ENCODE measurements at places on chromosomes 4 and X.

DNA sequence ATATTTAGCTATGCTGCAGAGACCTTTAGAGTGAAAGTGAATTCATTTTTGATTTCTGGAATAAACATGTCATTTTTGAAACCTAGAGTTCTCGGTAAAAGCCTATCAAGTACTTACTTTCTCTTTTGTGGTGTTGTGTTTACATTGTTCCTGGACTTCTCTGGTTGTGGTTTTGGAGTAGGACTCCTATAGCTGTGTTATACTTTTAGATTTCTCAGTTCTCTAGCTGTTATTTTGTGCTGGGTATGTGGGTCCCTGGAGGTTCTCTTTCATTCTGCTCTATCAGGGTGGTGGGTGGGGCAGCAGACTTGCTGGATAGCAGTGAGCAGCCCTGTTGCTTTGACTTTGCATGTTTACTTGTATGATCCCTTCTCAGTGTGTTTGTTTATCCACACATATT lies 25.6 kb upstream of the MSMO1 start:
- peak; percentile 37 for DNase-seq

DNA sequence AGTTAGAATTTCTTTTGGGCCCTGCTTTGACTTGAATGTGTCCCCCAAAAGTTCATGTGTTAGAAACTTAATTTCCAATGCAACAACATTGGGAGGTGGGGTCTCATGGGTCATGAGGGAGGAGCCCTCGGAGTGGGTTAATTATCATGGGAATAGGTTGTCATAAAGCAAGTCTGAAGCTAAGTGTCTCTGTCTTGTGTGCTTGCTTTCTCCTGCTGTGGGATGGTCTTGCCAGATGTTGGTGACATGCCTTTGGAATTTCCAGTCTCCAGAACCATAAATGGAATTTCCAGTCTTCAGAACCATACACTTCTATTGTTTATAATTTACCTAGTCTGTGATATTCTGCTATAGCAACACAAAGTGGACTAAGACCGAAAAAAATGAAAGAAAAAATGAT lies 71.6 kb downstream of the RASL11B start:
- DNase-seq: no peak

DNA sequence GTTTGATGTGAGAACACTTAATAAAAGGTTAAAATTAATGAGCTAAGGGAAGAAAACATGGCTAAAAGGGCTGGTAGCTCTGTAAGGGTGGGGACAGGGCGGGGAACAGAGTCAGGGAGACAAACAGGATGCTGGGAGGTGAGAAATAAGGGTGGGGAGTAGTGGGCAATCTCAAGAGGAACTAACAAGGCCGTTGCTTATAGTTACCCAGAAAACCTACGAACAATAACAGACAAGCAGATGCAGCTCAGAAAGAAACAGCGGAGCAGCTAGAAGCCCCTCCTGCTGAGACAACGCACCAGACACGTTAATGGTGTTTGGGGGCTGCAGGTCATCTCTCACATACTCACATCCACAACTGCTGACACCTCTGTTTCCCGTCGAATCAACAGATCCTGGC lies 9.7 kb upstream of the KLF3 start:
- no peak for DNase-seq

- DNase-seq: no peak
Measured at GRCh38 chr4:834368-835147, 8.6 kb upstream of the CPLX1 start.

DNA sequence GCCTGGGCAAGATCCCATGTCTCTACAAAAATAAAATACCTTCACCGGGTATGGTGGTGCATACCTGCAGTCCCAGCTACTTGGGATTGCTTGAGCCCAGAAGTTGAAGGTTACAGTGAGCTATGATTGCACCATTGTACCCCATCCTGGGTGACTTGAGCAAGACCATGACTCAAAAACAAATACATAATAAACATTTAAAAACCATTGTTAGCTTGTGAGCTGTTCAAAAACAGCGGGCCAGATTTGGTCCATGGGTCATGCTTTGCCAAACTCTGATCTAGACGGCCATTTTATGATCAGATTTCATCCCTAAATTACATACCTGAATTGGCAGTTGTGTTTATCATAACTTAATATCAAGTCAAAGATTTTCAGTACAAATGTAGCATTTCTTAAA lies 76.0 kb upstream of the GPM6B start:
- DNase-seq: no peak

DNA sequence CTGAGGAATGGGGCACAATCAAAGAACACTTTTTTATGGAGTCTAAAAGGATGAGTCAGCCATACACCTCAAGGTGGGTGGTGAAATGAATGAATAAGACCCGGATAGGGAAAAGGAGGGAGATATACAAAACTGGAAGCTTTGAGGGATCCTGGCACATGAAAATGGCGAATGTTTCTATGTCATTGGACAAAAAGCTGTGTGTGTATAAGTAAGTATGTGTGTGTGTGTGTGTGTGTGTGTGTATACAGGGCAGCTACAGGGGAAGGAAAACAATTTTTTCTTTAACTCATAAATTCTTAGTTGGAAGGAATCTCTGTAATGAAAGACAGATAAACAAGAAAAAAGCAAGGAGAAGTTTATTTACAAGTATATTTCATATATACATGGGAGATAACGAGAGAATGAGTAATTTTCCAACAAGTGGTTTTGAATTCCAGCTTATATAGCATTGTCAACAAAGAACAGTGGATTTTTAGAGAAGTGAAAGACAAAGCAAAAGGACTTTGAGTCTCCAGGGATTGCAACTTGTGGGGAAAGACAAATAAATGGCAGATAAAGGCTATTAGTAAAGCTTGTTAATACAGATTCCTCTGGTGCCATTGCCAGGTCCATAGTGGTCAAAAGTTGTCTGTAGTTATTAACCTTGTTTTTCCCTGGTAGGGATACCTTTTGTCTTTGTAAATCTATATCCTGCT lies 99.7 kb downstream of the MMRN1 start:
- no peak for DNase-seq
